Left kidney (tissue), 8 donors: ENCODE measurements at places on chromosomes 5 and 9. TPM values are rescaled to one million over a fixed set of nuclear protein-coding genes. Genes with fewer than 3 reads are reported as not detected.

DNA sequence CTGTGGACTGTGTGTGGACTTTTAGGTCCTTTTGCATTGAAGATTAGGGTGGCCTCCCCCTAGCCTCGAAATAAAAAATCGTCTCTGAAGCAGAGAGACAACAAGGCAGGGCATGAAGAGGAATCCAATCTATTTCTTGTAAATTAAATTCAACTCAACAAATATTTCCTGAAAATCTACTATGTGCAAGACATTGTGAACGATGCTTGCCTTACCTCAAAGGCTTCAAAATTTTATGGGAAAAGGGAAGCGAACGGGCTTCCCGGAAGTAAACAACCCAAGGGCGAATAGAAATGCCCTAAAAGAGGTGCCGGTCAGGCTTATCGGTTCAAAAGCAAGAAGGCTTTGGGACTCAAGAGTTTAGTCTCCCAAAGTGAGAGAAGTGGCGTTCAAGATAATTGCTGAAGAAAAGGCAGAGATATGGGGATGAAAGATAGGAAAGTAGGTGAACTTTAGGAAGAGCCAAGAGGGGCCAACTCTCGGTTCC lies 525 bp downstream of the KIF24 start:
- DNase-seq, result no peak

DNA sequence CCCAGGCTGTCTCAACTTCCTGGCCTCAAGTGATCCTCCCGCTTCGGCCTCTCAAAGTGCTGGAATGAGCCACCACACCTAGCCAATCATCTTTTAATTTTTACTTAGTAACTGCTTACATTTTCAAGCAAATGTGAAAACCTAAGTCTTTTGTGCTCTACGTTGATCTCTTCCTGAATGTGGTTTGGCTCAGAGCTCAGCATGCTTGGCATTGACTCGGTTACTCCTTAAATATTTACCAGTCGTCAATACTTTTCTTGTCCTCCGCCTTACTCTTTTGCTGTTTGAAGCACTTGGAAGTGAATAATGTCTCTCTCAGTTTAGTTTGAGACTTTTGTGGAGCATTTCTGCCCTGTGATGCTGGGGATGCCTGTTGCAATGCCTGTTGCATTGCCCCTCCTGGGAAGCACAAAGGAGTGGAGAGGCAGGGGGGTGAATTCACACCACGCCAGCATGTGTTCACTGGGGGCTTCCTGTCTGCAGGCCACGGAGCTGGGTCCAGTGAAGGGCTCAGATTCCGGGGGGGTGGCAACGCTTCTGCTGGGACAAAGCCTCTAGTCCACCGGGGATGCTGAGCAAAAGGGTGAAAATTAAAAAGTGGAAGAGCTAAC lies 13.1 kb upstream of the TENT4A start:
- DNase-seq, result no peak

The SELENOP gene
- polyA plus RNA-seq, result 433 TPM

The FOXD4 gene
- 0.62 TPM for polyA plus RNA-seq

- no peak for DNase-seq
Measured at GRCh38 chr9:117325110-117325731, 89.6 kb downstream of the ASTN2 start.

The STKLD1 gene
- polyA plus RNA-seq, result 4.4 TPM

GRCh38 chr9:85223506-85224125 lies 518.1 kb downstream of the AGTPBP1 start:
- no peak for DNase-seq

- DNase-seq, result no peak
Measured at GRCh38 chr5:159088371-159088770, 11.3 kb downstream of the EBF1 start.

GRCh38 chr5:173210877-173211276 lies 24.1 kb downstream of the NKX2-5 start:
- no peak for DNase-seq

- no peak for DNase-seq
Measured at GRCh38 chr9:93244510-93245436, 60.8 kb downstream of the WNK2 start.

- no peak for DNase-seq
Measured at GRCh38 chr5:34538026-34538672, 118.0 kb upstream of the RAI14 start.

DNA sequence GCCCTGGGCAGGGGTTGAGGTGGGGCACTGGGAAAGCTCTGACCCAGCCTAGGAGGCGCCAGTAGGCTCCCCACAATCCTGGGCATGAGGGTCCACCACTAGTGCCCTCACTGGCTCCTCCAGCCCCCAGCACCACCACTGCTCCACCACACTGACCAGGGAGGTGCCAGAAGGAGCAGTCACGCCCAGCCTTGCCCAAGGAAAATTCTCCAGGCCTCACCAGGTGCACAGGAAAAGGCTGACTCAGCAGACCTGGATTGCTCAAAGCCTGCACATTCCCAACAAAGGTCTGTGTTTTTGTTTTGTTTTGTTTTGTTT lies 62.9 kb downstream of the ZNF354C start:
- DNase-seq, result no peak

DNA sequence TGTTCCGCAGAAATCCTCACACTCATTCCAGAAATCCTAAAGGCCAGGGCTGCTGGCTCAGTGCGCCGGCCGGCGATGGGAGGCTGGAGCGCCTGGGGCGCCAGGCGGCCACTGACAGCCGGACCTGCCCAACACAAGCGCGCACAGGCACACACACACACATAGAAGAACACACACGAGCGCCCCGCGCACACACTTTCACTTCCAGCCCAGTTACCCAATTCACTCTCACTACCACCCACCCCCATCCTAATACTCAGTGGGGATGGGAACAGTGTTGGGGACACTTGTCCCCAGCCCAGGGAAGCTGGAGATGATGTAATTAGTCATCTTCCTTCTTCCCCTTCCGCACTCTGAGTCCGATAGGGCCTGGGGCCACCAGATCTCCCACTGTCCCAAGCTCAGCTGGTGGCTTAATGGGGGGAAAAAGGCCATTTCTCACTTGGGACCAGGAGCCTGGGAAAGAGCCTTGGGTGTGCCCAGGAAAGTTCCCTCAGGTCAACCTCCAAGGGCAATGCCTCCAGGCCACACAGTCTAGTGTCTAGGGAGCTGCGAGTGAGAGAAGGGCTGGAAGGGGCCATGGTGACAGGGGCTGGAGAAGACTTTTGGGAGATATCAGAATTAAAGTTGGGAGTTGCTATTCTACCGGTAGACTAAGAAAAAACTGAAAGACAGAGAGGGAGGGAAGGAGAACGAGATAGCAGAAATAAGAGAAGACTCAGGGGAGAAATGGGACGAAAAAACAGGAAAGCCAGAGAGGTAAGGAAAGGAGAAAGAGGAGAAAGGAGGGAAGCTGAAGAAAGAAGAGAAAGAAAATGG lies 1.7 kb downstream of the EBF1 start:
- DNase-seq, result no peak

DNA sequence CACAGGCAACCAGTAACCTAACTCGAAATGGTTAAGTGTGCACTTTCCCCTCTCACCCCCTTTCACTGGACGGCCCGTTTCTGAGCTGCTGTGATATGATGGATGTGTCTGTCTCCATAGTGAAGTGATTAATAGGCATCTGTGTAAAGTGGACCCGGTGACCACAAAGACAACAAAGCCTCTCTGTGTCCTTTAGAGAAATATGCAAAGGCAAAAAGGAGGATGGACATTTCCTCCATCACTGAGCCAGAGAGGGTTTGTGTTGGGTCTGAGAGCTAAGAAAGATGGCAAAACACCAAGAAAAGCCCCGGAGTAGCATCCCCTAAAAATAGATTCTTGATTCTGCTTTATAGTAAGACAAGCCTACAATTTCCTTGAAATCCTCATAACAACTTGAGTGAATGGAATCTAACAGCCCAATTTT lies 120.6 kb downstream of the SEMA6A start:
- no peak for DNase-seq

The TLX3 gene
- not detected for polyA plus RNA-seq

DNA sequence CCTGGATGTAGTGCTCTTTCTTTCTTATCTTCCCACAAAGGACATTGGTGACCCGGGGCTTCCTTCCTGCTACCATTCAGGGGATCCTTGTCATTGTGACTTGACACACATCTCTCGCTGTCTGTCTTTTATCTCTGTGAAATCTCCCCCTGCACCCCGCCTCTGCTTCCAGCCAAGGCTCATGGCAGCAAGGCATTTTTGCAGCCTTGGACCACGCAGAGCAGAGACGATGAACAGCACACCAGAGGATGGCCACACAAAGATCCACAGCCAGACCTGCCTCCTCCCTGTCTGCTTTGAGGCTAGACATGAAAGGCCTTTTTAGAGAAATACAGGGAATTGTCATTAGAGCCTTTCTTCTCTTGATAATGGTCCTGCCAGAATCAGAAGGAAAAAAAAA lies 549.1 kb downstream of the CDK5RAP2 start:
- DNase-seq, result no peak

DNA sequence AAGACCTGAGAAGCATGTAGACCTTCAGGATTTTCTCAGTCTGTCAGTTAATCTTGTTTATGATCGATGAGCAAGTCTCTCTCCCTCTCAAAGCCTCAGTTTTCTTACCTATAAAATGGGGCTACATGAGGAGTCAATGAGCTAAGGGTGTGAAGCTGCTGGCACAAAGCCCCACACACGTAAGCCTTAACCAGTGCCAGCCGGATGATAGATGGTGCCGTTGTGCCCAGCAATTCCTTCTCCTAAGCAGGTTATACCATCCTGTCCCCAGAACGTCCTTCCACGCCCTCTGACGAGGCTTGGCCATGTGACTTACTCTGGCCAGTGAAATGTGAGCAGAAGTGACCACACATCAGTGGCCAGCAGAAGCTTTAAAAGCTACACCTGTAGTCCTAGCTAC lies 179.0 kb downstream of the C9orf50 start:
- no peak for DNase-seq

DNA sequence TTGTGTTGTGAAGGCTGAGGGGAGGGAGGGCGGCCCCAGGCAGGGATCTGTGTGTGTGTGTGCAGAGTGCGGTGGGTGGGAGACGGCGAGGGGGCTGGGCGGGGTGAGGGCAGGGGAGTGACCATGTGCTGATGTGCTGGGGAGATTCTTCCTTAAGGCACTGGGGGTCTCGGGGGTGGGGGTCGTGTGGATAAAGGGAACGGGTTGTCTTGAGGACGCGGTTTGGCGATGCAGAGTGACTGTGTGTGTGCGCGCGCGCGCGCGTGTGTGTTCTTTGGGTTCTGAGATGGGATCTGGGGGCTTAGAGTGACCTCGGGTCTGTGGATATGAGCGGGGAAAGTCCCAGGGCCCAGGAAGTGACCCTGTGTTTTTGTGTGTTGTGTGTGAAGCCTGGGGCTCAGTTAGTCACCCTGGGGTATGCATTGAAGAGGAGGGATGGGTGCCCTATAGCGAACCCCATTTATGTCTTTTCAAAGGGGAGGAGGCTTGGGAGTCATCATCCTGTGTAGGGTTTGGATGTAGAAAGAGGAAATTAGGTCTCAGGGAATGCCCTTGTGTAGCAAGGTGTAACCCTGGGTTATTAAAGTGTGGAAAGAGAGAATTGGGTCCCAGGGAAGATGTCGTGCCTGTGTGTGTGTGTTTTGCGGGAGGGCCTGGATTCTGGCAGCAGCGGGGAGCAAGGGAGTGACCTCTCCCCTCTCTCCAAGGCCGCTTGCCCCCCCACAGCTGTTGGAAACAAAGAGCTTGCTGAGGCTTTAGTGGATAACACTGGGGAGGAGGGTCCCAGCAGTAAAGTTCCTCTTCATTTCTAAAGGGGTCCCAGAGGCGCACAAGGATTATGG lies 1.4 kb downstream of the TMEFF1 start:
- DNase-seq, result no peak

DNA sequence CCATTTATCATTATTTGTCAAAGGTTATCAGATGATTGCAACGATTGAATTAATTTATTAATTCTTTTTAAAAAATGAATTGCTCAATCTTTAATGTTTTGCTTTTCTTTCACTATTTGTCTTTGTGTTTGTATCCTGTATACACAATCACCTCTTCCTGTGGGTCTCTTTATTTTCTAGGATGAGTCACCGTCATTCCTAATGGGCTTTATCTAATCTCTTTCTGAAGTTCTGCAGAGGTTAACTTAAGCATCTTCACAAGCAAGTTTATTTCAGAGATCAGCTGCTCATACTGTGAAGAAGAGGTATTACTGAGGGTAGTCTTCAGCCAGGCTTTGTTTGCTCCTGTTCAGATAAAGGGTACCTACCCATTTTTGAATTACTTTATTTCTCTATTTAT lies 323.9 kb downstream of the NNT start:
- no peak for DNase-seq

DNA sequence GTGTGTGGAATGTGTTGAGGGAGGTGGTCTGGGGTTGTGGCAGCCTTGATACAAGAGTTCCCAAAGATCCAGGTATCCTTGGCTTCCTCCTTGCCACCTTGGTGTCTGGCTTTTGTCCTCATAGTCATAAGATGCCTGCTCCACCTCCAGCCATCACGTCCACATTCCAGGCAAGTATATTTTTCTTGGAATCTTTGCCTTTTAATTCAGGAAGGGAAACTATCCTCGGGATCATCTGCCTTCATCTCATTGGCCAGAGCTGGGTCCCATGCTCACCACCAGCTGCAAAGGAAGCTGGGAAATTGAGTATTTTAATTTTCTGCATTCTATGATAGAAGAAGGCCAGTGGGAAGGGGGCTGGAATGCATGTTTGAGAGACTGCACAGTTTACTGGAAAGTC lies 186.7 kb downstream of the C9orf50 start:
- DNase-seq, result no peak

GRCh38 chr9:131727184-131727759 lies 12.6 kb downstream of the RAPGEF1 start:
- no peak for DNase-seq

DNA sequence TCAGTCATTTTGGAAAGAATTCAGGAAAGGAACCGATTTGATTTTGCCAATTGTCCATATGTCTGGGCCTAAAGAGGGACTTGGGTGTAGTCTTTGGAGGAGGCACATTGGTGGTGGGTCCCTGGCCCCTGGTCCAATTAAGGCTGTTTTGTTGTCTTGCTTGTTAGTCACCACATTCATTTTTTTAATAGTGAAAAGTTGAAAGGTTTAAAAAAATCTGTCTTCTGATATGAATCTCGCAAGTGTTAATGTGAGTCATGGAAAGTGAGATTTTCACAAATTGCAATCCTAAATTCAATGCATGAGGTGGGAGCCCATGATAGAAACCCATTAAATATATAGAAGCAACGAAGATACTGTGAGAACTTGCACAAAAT lies 165.9 kb upstream of the OTULINL start:
- no peak for DNase-seq

DNA sequence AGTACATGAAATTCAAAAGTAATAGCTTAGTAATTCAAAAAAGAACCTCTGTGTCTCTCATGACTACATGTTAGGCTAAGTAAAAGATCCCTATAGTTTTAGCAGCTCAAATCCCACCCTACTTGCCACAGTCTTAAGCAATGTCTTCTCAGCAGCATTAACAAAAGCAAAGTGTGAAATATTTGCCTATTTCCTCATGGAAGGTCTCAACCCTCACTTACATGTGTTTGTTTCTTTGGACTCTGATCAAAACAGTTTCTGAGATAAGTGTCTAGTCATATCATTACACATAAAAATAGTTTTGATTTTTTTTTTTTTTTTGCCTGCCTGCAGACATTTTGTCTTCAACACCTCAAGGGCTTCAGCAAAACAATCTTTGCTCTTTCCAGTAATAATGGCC lies 310.5 kb downstream of the CETN3 start:
- no peak for DNase-seq

The OR13C9 gene
- not detected for polyA plus RNA-seq

- DNase-seq, result no peak
Measured at GRCh38 chr9:127005770-127006314, 91.3 kb downstream of the RALGPS1 start.

The NFIB gene
- polyA plus RNA-seq, result 26.8 TPM

The OR1Q1 gene
- not detected for polyA plus RNA-seq

GRCh38 chr9:91555132-91555531 lies 131.5 kb upstream of the NFIL3 start:
- no peak for DNase-seq

GRCh38 chr5:7501061-7501460 lies 105.1 kb downstream of the ADCY2 start:
- no peak for DNase-seq
